ENCODE measurements at places on chromosomes 6 and 20. TPM values are rescaled to one million over a fixed set of nuclear protein-coding genes. Genes with fewer than 3 reads are reported as not detected.

Gene MOXD1
- total RNA-seq: 118 TPM

Gene UBE2C
- total RNA-seq: 3.0 TPM

Gene FAM209B
- not detected for total RNA-seq

Gene NRM
- total RNA-seq: 3.1 TPM

Gene CTCFL
- not detected for total RNA-seq

Gene KLC4
- total RNA-seq: 12.7 TPM

Gene C6orf141
- total RNA-seq: 1.3 TPM

Gene TMC2
- total RNA-seq: not detected

Gene KCNK16
- total RNA-seq: not detected

Gene PROKR2
- total RNA-seq: not detected

Gene TRIM40
- not detected for total RNA-seq

Gene TP53RK
- 18.9 TPM for total RNA-seq

Gene OPRL1
- 1.9 TPM for total RNA-seq

Gene TRIM26
- 30.8 TPM for total RNA-seq

Gene SYS1
- total RNA-seq: 28.9 TPM

Gene CLVS2
- total RNA-seq: under 0.01 TPM

Gene ZSCAN31
- total RNA-seq: 38.3 TPM

Gene DDX27
- total RNA-seq: 39.7 TPM

Gene COL20A1
- total RNA-seq: under 0.01 TPM

Gene POU5F1
- total RNA-seq: 0.33 TPM

Gene SYNGAP1
- 8.0 TPM for total RNA-seq

Gene MYLK2
- total RNA-seq: not detected

Gene LINC00237
- total RNA-seq: not detected

Gene CDH22
- not detected for total RNA-seq

Gene RAMACL
- 2.5 TPM for total RNA-seq

Gene KIAA0408
- total RNA-seq: 3.8 TPM

Gene EFCAB8
- total RNA-seq: not detected

Gene BHLHE23
- not detected for total RNA-seq

Gene ZBTB22
- 18.0 TPM for total RNA-seq

Gene KCNB1
- total RNA-seq: not detected

Gene FBXL4
- total RNA-seq: 15.7 TPM
